Activated CD4-positive, alpha-beta T cell treated with anti-CD3 and anti-CD28 coated beads, Interleukin-2, amount 50 U/mL, for 1 hour (primary cell): ENCODE measurements at places on chromosomes 5 and 9.

- no peak for DNase-seq
These were observed 5.2 kb upstream of the GCNT4 start for GRCh38 chr5:75057561-75057960.

DNA sequence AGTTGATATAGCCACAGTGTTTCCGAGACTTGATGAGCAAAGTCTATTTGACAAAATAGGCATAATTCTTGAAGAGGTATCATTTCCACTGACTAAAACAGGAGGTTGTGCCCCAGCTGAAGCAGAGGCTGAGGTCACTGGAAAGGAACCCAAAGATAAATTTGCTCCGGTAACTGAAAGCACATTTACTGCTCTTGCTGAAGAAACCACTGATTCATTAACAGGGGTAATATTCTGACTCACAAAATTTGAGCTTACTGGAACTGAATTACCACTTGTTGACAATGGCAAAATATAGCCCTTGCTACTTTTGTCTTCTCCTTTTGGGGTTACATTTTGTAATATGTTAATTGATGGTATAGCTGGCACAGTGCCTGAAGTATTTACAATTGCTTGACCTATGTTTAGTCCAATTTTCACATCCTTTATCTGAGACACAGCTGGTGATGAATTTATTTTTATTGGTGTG is 30.2 kb downstream of the MLANA start:
- DNase-seq, result no peak

DNA sequence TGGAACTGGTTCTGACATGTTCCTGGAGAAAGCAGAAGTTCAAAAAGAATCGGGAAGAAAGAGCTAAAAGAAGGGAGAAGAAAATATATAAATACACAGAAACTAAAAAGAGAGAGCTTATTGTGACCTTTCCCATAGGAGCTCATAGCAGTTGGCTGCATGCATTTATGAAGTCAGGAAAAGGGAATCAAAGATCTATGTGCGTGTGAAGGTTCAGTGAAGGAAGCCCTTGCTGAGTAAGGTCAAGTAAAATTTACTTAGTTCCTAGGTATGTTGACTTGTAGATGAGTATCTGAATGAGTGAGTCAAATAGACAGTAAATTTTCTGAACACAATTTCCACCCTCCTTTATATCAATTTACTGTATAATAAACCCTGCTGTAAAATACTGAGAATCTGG is 632.5 kb downstream of the SLCO4C1 start:
- no peak for DNase-seq

- no peak for DNase-seq
These were observed 117.2 kb upstream of the TBCA start for GRCh38 chr5:77893225-77893860.

DNA sequence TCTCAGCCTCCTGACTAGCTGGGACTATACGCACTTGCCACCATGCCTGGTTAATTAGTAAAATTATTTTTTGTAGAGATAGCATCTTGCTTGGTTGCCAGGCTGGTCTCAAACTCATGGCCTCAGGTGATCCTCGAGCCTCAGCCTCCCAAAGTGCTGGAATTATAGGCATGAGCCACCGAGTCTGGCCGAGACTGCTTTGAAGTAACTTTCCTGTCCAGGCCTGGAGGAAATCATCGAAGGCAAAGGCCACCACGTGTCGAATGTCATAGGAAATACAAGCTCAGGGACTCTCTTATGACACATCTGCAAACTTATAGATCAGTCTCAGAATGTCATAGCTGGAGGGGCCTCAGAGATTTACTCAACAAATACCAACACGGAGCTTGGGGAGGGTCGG is 25.1 kb downstream of the RAPGEF1 start:
- no peak for DNase-seq

DNA sequence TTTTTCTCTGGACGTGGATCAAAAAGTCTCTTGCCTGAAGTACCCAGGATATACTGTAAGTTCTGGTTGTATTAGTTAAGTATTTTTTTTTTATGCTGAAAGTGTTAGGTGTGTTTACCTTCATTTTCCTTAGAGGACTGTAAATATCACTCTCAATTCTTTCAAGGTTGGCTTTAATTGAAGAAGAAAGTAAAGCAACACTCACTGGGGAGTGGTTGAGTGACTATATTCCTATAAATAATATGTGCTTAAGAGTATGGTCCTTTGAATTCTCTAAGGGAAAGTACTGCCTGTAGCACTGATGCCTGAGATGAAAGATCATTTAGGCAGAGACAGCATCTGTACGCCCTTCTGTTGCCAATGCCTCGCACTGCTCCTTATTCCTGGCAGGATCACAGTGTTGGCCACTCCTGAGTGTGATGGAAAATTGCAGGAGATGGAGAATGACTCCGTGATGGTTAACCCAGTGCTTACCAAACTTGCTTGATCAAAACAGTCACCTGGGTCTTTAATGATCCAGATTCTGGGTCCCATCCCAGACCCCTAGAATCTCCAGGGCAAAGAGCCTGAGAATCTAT is 182.0 kb upstream of the MPDZ start:
- no peak for DNase-seq

DNA sequence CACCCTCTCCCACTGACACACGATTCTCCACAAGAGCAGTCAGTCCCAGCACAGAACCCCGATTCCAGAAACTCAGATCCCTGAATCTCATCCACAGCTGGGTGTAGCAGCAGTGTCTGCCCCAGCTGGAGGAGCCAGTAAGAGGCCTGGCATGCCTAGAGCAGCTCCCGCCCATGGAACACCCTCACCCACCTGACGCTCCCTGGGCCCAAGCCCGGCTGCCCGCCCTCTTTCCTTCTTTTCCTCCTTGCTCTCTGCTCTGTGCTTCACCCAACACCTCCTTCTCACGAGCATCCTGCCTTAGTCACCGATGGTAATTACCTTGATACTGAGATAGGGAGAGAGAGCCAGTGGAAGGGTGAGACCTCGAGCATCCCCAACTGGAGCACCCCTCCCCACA is 8.7 kb downstream of the PCDH1 start:
- DNase-seq, result no peak

DNA sequence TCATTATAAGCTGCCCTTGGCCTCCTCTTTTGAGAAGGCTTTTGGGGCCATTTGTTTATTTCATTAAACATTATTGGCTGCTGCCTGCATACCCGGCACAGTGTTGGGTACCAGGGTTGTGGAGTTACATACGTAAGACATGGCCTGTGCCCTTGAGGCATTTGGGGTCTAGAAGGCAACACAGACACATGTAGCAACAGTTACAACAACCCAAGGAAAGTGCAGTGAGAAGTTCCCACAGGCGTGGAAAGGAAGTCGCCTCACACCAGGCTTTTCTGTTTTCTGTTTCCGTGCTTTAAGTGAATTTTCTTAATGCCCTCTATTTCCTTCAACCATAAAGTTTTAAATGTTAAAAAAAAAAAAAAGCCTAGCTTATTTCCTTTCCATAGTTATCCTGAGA is 47.4 kb downstream of the GALNT10 start:
- DNase-seq, result no peak

DNA sequence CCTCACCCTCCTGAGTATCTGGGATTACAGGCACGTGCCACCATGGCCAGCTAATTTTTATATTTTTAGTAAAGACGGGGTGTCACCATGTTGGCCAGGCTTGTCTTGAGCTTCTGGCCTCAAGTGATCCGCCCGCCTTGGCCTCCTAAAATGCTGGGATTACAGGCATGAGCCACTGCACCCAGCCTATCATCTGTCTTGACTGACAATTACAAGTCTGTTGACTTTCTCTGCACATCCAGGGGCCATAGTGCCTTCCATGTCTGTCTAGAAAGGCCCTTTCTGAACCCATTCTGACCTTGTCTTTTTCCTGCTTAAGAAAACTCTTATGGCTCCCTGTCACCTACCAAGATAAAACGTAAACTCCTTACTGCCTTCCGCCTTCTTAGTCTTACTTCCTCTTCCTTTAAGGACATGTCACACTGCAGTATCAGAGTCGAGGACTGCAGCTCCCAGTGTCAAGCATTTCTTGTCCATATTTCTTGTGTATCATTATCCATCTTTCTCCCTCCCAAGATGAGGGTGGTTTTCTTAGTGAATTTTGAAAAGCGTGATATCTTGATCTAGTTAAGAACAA is 49.9 kb upstream of the SHB start:
- no peak for DNase-seq

- no peak for DNase-seq
These were observed 877 bp upstream of the SCGB3A1 start for GRCh38 chr5:180592176-180592575.

DNA sequence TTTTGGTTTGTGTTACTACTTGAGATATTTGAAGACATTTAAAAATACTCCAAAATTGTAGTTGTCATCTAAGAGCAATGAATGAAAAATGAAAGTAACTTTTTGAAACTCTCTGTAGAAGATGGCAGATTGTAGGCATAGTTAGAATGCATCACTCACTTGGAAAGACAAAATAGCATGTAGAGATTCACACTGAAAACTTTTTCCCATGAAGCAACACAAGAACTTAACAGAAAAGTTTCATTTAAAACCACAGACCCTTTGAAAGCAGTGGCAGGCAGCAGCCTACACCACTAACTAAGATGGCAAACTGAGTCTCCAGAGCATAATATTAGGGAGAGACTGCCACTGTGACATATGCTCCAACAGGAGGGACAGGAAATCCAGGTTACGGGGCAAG is 18.9 kb upstream of the FAM174A start:
- no peak for DNase-seq

DNA sequence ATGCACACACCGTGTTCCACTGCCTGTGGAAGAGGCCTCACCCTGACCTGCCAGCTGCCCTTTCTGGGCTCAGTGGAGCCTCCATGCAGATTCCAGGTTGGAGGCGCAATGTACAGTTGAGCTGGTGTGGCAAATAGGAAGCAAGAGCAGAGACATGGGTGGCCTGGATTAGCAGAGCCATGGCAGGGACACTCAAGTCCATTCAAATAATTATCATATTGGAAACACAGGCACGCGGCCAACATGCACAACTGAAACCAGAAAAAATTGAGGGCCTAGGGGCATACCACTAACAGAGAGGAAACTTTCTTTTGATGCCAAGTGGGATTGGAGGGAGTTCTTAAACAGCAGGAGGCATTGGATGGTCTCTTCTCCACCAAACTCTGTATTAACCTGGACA is 35.8 kb downstream of the OTULINL start:
- DNase-seq, result no peak

GRCh38 chr5:150448952-150449516 is 505 bp downstream of the RPS14 start:
- no peak for DNase-seq

DNA sequence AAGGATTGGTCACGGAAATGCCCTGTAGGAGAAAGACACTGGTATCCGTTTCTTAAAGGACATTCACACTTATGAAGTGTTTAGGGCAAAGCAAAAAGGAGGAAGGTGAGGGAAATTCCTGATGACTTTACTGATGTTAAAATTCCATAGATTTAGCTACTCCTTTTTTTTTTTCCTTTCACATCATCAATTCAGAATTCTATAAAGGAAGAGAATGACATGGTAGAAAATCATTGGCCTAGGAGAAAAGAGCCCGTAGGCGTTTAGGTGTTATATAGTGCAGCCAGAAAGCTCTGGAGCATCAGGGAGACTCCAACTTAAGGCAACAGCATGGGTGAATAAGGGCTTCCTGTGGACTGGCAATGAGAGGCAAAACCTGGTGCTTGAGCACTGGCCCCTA is at the start of gene TSLP:
TSLP (plus strand) TSS at position 301 of the 400 bp plus-strand sequence. CDS start 178 bp downstream, outside the sequence.
- DNase-seq, result no peak

- DNase-seq, result no peak
These were observed 247.9 kb downstream of the TRPM3 start for GRCh38 chr9:70873506-70873905.
